ENCODE measurements at places on chromosomes 3 and 15.

DNA sequence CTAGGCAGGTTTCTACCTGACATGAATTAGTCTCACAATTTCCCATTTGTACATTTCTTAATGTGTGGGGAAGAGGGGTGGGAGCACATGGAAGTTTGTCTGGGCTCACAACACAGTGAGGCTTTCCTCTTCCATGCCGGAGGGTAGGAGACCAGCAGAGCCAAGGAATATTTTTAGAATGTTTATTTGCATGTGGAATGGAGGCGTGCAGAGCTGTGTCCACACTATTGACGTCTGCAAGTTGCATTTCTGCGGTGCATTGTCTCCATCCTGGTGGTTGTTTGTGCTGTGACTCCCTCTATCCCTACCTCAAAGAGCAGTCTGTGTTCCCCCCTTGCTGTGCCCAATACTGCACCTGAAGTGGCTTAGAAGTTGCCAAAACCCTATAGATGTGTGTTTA lies 103.1 kb upstream of the LRTM1 start:
- no peak for DNase-seq

DNA sequence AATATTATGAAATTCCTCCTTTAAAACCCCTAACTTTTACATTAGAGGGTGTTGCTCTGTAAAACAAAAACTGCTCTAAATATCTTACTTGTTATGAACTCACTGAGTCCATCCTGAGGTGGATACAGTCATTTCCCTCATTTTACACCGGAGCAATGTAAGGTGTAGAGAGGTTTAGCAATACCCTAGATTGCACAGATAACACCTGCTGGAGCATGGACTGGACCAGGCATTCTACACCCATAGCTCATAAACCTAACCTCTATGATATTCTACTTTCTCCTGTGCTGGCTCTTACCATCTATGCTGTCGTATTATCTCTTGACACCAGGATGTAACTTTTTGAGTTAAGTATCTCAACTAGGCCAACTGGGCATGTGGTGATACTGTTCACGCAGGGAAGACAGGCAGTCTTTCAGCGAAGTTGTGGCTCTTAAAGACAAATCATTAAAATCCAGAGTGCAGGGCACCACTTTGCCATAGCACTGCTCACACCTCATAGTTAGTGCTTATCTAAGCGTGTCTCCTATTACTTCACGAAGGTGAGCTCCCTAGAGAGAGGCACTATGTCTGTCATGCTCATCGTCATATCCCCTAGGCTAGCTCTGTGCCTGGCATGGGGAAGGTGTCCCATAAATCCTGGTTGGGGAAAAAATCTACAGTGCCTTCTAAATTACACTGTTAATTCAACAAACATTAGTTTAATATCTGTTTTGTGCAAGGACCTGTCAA lies 100.1 kb upstream of the SLC2A2 start:
- DNase-seq, result no peak

DNA sequence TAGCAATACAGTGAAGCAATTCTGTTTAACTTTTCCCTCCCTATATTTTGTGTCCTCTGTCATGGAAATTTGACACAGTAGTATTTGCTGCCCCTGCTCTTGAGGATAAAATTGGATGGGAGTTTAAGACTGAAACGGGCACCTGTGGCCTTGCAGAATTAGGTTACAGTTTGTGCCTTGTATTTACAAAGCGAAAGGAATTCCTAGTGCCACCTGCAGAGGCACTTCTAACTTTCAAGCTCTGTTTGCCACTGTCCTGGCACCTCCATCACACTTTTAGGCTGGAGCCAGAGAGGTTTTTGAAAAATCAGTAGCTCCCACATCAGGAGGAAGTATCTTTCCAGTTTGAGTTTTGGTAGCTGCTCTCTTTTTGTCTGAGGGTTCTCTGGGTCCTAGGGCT lies 39.5 kb downstream of the CD86 start:
- no peak for DNase-seq

GRCh38 chr3:36843065-36844051 lies 79.0 kb upstream of the DCLK3 start:
- no peak for DNase-seq

DNA sequence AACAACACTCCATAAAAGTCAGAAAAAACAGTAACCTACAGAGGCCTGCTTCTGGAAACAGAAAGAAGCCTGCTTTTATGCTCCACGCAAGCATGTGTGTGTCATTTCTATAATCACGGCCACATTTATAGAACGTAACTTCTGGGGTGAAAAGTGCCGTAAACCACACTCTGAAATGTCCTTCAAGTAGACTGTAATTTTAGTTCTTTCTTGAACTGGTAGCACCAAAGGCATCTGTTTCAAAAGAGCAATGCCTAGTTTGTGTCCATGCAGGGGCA lies 19.5 kb upstream of the CMTM7 start:
- DNase-seq, result no peak

DNA sequence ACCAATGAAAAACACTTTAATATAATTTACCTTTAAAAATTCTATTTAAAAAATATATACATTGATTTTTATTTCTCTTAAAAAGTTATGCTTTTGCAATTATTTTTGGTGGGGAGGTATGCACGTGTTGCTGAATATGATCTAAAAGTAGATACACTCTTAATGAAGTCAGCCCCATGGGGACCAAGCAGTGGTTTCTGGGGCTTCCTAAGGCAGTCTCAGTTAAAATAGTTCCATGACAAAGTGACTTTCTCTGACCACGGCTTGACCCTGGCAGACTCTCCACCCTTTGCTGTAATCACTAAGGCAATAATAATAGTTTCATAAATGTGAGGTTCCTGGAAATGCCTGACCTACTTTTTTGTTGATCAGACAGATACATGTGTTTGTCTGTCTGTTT lies 50.4 kb downstream of the CCR4 start:
- no peak for DNase-seq

DNA sequence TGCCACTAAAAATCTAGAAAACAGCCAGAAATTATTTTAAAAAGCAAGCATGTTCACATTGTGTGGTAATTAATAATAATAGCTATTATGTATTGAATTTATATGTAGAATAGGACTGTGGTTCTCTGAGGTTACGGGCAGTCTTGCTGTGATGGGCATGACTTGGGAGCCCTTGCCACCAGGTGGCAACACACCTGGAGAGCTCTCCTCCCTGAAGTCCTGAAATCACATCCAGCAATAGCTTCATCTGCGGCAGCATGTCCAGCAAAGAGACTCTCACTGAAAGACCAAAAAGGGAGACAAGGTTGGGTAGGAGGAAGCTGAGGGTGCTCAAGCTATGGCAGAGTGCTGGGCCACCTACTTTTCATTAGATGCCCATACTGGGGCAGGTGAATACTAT lies 206.8 kb upstream of the IL12A start:
- DNase-seq, result no peak

- DNase-seq, result no peak
Measured at GRCh38 chr3:141901914-141902313, 25.5 kb downstream of the ATP1B3 start.

GRCh38 chr3:47028667-47029066 lies 49.2 kb downstream of the NBEAL2 start:
- no peak for DNase-seq

DNA sequence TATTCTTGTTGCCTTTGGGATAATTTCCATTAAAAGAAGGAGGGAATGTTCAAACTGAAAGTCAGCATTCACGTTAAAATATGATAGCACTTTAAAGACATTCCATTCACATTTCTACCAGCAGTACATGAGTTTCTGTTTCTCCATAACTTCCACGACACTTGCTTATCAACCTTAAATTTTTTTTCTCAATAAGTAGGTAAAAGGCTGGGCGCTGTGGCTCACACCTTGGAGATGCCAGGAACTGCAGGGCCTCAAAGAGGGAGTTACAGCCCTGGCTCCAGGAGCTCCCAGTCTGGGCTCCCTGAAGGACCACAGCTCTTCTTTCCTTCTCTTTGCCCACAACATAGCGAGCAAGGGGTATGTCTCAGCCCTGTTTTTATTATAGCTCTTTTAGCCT lies 42.9 kb upstream of the PRR23C start:
- no peak for DNase-seq

DNA sequence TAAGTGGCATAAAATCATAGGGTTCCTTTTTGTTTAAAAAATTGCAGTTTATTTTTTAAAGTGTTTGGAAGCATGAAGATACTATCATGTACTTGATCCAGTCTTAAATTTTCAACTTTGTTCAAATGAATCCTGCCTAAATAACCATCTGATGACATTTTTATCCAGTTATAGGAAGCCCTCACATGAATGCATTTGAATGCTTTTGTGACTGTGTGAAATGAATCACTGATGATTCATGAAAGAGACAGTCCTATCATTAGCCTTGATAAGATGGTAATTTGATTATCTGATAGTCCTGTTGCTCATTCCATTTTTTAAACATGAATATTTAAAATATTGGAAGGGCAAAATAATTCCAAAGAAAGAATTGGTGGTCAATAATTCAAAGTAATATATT lies 401.9 kb upstream of the ROBO2 start:
- no peak for DNase-seq

- DNase-seq, result no peak
Measured at GRCh38 chr15:95580121-95580520, 750.4 kb upstream of the NR2F2 start.

GRCh38 chr3:14823393-14823792 lies 4.6 kb downstream of the FGD5 start:
- DNase-seq, result no peak

DNA sequence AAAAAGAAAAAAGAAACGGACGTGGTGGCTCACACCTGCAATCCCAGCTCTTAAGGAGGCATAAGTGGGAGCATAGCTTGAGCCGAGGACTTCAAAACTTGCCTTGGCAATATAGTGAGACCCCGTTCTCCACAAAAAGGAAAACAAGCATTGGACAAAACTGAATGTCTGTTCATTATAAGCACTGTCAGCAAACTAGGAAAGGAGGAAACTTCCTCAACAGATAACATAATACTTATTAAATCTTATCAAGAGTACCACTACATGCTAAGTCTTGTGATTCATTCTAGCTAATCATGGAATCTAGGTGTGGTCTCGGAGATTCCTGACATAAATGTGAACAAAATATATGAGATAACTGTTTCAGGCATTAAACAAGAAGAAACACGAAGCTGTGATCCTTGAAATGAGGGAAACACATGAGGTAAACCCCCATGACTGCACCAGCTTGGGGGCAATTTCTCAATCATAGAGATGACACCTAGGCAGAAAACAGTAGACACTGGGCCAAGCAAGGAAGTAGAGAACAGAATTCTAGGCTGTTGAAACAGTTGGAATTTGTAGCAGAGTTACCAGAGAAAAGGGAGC lies 33.3 kb downstream of the TRPM7 start:
- DNase-seq, result no peak

- DNase-seq, result no peak
Measured at GRCh38 chr3:149783576-149783975, 8.8 kb downstream of the ANKUB1 start.

DNA sequence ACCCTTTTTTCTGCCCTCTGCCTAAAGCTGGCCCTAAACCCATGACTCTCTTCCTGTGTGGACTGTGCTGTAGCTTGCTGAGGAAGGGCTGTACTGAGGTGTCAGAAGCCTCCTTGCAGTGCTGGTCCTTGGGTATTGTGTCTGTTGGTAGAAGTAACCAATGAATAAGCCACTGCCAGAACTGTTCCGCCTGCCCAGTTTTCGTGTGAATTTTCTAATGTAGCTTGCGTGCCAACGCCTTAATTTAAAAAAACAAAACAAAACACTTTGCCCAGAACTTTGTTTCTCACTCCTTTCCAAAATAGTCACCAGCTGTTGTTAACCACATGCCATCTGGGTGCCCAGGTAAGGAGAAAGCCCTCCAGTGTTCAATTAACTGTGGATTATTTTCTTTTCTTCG lies 101.9 kb downstream of the KLHL25 start:
- DNase-seq, result no peak

- DNase-seq, result no peak
Measured at GRCh38 chr3:140238646-140239314, 303.8 kb downstream of the CLSTN2 start.

DNA sequence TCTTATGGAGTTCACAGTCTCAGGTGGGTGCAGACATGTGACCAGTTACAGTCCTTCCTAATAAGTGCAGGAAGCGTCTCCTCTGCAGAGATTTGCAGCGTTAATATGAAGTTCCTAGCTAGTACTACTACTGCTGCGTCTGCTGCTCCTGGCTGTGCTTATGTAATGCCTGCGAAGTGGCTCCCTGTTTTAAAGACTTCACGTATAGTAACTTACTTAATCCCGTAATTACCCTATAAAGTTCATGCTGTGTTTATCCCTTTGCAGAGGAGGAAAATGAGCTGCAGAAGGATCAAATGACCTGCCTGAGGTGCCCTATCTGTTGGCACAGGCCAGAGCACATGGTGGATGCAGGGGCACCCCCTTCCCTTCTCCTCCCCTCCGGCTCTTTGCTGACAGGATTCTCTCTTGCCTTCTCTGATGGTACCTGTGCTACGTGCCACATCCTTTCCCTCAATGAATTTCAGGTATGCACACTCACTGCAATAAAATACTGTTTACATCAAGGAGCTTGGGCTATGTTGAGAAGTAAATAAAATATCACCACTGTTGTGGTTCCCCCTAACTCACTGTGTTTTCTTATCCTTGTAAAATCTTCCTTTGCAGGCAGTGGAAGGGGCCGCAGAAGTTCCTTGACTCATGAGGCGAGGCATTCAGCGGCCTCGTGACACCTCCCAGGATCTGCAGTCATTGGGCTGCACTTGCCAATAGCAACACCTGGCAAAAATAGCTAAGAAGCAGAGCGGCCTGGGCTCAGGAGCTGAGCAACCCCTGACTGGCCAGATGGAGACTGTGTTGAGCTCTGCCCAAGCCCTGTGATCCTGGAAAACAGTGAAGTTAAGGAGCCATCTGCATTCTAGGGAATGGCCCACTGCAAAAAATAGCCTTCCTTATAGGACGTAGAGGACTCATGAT lies 188.9 kb upstream of the ATP10A start:
- DNase-seq, result no peak

DNA sequence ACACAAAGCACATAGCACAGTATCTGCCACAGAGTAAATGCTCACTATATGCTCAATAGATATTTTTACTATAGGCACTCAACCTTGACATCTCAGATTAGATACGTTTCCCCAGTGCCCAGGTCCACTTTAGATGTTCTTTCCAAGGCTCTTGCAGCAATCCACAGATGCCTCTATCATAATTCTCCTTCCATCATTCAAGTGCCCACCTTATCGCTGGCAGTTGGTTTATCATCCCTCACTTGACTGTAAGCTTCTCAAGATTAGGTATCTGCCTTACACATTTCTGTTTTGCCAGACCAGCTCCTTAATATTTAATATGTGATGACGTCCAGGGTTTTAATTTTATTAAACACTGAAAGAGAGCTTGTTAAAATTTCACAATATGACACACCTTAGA lies 8.6 kb downstream of the NCEH1 start:
- DNase-seq, result no peak

DNA sequence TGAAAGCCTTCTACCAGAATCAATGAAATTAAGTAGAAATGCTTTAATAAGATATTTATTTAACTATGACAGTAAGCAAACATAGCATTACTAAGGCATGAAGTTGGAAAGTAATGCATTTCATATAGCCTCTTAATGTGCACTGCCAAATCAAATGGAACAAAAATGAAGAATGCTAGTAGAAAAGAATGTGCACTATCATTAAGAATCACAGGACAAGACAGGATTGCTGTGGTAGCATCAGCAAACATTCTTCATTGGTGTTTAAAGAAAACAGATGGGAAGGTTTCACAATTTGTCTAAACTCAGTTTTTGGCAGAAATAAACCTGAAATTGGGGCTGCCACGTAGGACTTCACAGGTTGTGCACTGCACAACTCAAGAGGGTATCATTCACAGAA lies 168.9 kb downstream of the CNTN3 start:
- no peak for DNase-seq

GRCh38 chr3:147408188-147409100 lies 721 bp upstream of the ZIC1 start:
- no peak for DNase-seq

GRCh38 chr15:95141486-95141885 lies 910.1 kb downstream of the MCTP2 start:
- DNase-seq, result no peak

All from NCI-H1930 (cell line).